ENCODE measurements at places on chromosomes 11 and 22.

GRCh38 chr22:35306350-35306967 lies 6.8 kb downstream of the TOM1 start:
- DNase-seq = no peak

GRCh38 chr11:86172894-86173293 lies 71.7 kb upstream of the EED start:
- no peak for DNase-seq

DNA sequence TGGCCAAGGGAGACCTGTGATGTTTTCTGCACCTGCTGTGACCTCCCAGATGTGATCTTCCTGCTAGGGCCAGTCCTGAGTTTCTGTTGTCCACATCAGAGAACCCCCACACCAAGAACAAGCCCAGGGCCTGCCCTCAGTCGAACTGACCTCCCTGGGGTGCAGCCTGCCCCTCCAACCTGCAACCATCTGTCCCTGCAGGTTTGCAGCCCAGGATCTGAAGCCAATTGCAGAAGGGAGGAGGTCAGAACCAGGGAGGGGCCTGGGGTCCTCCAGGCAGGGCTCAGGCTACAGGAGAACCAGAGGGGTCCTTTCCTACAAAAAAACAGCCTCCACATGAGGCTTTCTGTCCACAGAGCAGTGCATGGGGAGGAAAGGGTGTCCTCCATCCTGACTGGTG lies 807 bp downstream of the TRIM3 start:
- no peak for DNase-seq

DNA sequence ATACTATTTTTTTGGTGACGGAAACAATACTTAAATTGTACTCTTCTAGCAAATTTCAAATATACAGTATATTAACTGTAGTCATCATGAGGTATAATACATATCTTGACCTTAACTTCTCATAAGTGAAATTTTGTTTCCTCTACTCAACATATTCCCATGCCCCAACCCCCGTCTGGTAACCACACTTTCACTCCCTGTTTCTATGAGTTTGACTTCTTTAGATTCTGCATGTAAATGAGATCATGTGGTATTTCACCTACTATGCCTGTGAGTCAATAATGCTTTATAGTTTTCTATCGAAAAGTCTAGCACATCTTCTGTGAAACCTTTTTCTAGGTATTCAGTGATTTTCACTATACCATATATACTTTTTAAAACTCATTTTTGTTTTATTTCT lies 663.2 kb downstream of the CNTN5 start:
- DNase-seq = no peak

DNA sequence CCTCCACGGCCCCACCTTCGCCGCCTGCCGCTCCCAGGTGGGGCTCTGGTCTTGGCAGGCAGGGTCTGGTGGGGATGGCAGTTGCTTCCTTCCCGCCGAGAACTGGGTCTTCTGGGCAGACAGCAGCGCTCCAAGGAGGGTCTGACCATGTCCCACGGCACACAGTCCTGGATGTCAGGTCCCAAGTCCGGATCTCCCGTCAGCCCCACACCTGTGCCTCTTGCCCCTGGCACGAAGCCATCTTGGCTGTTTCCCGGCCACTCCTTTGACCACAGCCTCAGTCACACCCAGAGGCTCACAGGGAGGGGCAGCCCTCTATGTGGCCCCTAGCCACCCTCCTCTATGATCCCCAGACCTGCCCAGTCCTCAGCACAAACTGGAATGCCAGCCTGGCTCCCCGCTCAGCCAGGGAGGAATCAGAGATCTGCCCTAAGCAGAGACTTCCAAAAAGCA lies 14.3 kb downstream of the MUC5B start:
- DNase-seq = no peak

DNA sequence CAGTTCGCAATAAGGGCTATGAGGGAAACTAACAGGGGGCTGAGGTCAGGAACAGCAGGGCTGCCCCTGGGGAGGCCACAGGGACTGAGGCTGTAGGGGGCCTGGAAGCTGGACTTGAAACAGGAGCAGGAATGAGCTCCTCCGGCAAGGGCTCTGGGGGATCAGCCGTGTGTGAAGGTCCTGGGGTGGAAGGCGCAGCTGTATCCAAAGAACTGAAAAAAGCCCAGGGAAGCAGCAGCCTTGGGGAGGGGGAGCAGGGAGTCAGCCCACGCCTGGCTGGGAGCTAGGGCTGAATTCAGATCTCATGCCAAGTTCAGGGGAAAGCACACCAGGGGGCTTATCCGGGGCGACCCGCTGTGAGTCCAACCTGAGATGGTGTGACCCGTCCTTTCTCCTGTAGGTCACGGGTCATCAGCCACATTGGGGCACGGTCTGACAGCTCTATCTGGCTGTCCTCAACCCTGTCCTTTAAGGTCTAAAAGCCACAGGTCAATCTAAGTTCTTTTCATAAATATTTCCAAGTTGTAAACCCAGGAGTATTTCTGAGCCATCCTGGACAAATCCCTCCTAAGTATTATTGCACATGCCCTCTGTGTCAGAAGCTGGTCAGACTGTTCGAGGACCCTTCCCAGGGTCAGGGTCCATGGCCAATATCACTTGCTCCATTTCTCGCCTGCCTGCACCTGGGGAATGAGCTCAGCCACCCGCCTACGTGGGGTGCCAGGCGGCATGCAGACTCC lies 18.0 kb downstream of the TP53AIP1 start:
- no peak for DNase-seq

GRCh38 chr11:94769880-94770279 lies 1.7 kb downstream of the AMOTL1 start:
- no peak for DNase-seq

DNA sequence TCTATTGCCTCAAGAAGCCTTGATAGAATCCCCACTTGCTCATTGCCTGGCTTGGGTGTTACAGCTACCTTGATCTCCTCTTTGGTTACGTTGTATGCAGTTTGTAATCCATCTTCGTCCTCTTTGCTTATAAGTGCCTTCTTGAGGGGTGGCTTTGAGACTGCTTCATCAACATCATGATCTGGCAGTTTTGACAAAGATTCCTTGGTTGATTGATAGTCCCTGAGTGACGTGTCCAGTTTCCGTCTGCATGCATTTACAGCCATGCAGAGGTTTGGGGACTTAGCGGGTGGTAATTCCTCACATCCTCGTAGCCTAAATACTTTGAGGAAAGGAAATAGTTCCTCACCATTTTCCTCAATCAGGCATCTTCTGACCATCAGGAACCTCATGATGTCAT lies 23.1 kb downstream of the NEU3 start:
- no peak for DNase-seq
